ENCODE measurements at places on chromosomes 5 and 9.
A peak's percentile ranks its signal among the peaks of the same experiment; 100 is the strongest.

DNA sequence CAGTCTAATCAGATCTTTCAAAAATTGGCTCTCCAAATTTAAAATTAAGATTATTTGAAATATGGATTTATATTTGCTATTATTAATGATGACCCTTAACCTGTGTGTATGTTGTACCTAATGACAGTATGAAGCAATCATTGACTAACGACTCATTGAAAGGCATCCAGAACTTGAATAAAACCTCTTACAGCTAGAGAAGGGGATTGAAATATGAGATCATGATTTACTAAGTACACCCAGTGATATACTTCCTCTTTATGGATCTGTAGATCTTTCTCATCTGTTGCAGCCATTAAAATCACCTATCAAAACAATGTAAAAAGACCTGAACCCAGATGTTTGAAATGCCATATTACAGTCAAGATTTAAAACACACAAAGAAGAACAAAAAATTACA is 126.5 kb downstream of the RPS23 start:
- DNase-seq, result no peak

GRCh38 chr9:37676411-37676830 is 25.7 kb downstream of the FRMPD1 start:
- DNase-seq, result no peak

- no peak for DNase-seq
Measured at GRCh38 chr5:31853398-31854135, 214.6 kb downstream of the PDZD2 start.

GRCh38 chr9:134212809-134213507 is 48.6 kb upstream of the RNU6ATAC start:
- DNase-seq, result no peak

DNA sequence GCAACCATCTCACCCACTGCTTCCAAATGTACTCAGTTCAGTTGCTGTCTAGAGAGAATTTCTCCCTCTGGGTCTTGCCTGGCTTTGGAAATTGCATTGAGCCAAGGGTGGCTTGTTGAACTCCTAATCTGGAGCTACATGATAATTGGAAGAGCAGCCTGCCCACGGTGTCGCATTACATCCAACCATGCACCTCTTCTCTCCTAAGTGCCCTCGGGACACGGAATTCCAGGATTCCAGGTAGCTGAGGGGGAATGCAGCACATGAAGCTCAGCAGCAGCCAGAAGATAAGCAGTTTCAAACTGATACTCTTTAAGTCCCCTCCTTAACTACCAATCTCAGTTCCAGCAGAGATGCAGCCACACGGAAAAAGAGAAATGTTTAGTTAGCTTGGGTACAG is 509.4 kb upstream of the KLF4 start:
- no peak for DNase-seq

- DNase-seq, result no peak
Measured at GRCh38 chr9:82382887-82383616, 394.5 kb downstream of the SPATA31D1 start.

DNA sequence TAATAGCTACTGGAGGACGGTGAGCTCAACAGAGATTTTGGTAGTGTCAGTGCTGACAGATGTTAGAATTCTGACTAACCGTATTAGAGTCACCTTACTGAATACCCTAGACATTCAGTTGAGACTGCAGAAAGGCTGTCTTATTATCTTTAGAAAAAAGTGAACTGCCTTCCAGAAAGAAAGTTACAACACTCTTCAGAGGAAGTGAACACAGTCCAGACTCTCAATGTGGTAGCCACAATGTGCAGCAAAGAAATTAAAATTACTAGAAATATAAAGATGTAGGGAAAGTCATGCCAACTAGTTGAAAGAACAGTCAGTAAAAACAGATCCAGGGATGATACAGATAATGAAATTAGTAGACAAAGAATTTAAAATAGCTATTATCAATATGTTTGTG is 47.1 kb upstream of the COL15A1 start:
- DNase-seq, result no peak

DNA sequence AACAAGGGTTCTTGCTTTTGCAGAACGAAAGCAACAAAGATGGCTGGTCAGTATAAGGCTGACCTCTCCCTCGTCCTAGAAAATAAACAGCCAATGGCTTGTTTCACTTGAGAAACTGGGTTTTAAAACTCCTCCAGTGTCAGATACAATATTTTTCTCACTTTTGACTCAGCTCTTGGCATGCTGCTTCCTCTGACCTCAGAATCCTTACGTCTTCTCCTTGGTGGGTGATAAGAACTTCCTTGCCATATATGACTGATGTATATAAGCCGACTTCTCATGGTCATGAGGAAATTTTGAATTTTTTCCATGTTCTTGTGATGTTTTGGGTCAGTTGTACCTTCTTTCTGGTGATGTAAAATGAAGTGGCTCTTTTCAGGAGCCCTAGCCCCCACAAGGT is 3.8 kb downstream of the ZNF618 start:
- no peak for DNase-seq

- DNase-seq, result no peak
Measured at GRCh38 chr5:9898319-9898718, 268.2 kb upstream of the TAS2R1 start.

DNA sequence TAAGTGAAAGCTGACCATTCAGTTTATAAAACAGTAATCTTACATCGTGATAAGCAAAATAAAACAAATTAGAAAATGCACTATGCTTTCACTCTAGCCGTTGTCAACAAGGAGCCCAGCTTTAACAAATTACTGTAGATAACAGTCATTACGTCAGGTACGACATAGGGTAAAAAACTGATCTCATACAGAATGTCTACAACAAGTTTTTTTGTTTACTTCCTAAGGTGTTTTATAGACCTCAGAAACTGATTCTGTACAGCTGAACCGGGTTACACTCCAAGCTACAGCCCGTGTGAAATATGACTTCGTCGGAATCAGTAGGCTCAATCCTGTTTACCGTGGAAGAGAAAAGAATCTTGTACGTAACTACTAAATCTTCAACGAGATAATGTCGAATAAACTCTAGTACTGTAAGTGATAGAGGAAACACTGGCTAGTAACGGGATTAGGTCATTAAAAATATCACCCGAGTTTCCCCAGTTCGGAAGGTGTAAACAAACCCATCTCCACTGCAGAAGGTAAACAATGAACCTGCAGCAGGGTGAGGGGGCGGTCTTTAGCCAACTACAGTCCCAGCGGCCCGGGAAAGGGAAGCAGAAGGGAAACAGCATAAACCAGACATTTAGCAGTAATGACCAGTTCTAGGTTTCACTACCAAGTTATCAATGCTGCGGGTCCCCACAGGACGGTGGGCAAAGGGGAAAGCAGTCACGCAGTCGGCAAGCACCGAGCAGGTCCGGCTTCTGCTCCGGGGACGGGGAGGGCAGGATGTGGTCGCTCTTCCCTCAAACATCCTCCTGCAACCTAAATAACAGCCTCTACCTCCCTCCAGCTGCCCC is 1.1 kb downstream of the RICTOR start:
- DNase-seq, result peak; percentile 23

- no peak for DNase-seq
Measured at GRCh38 chr5:129216001-129216400, 121.5 kb downstream of the ISOC1 start.

Measured in activated CD8-positive, alpha-beta memory T cell treated with anti-CD3 and anti-CD28 coated beads for 4 hours (primary cell).